ENCODE measurements at places on chromosomes 3 and 15. TPM values are rescaled to one million over a fixed set of nuclear protein-coding genes. Genes with fewer than 3 reads are reported as not detected.

GRCh38 chr3:104279617-104280016 lies 1087.1 kb upstream of the ALCAM start:
- peaks cover 12% of the 10 kb centered on the region for H3K36me3 ChIP-seq
- no peaks in the 10 kb centered on the region for H3K27me3 ChIP-seq
- H3K27ac ChIP-seq: no peak overlapping the region
- no peak for DNase-seq

DNA sequence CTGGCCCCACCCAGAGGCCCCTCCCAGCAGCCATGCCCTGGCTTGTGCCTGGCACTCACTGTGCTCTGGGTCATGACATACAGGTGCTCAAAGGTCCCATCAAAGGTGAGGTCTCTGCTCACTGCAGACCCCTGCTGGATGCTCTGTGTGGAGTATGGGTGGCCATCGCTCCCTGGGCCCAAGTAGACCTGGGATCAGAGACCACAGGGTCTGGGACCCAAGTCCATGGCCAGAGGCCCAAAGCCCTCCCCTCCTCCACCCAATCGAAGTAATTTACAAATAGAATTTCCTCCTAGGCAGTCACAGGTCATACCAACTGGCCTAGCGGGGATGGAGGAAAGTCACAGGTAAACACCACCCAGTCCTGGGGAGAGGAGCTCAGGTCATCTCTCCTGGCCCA lies 7.6 kb downstream of the PLXNB1 start:
- no peaks in the 10 kb centered on the region for H3K27me3 ChIP-seq
- H3K4me3 ChIP-seq: no peak overlapping the region
- H3K4me1 ChIP-seq: no peaks in the 10 kb centered on the region

GRCh38 chr3:167396075-167396474 lies 16.0 kb upstream of the ZBBX start:
- no peaks in the 10 kb centered on the region for H3K4me1 ChIP-seq
- no peak overlapping the region for H3K27ac ChIP-seq
- peaks cover 8% of the 10 kb centered on the region for H3K27me3 ChIP-seq
- H3K4me3 ChIP-seq: no peak overlapping the region
- no peak for DNase-seq

DNA sequence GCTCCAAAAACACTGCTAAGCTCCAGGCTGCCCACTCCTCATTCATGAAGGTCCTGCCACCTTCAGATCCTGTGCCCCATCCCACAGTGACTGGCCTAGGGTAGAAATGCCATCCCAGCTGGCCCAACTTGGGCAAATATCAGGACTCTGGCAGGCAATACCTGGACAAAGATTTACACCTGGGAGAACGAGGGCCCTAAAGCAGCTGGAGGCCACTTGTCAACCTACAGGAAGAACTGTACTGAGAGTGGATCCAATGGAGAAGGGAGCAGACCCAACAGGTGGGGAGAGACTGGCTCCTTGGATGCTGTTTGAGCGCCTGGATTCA lies 57.1 kb upstream of the GATA2 start:
- H3K27me3 ChIP-seq: peaks cover 36% of the 10 kb centered on the region
- no peaks in the 10 kb centered on the region for H3K36me3 ChIP-seq
- H3K4me3 ChIP-seq: no peak overlapping the region
- H3K4me1 ChIP-seq: no peaks in the 10 kb centered on the region
- no peak overlapping the region for H3K27ac ChIP-seq

Gene BCL2A1
- 17.3 TPM for total RNA-seq

DNA sequence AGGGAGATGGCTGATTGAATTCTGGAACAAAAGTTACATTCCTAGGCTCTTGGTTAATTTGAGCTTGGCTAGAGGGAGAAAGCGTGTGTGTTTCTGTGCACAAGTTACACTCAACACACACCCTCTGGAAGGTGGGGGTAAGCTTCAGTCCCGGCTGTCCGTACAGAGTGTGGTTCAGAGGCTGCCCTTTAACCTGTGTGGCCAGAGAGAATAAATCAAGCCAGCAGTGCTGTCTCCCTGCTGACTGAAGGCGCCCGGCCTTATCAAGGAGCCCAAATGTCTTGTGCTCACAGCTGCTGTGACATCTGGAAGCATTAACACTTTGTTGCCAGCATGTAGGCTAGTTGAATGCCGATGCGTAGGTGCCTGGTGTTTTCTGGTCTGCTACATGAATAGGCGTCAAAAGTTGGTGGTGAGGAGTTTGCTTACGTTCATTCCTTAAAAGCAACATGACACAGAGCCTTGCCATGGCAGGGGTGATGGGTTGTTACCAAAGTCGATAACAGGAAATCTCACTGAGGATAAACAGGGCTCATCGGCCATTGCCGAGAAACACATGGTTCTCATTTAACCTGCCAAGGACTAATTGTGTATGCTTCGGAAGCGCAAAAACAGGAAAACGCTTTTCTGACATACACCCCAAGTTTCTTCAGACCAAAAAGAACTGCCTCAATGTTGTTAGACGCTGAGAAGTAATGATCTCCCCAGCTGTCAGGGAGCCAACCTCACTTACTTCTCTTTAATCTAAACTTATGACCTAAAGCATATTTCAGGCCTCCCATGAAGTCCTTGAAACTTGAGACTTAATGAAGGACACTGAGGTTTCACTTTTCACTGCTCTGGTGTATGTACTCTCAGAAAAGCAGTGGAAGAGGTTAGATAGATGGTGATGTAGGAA lies 95.8 kb upstream of the CTDSPL start:
- no peaks in the 10 kb centered on the region for H3K36me3 ChIP-seq
- no peak overlapping the region for H3K27ac ChIP-seq
- H3K27me3 ChIP-seq: peaks cover 7% of the 10 kb centered on the region

Gene AGTR1
- total RNA-seq: not detected

DNA sequence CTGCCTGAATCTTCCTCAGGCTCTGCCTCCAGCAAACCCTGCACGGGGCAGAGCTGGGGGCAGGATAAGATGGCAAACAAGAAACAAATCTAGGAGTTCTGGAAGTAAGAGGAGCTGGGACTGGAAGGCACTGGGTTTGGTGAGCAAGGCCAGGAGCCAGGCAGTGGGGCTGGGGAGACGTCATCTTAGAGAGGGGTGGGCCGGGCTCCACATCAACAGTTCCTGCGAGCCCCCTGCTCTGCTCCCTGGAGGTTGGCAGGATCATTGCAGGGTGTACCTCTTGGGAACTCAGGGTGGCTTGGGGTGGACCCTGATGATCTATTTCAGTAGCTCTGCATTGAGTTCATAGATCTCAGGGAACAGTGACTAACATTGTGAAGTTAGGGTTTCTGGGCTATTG lies 87.3 kb upstream of the PRR23E start:
- H3K36me3 ChIP-seq: no peaks in the 10 kb centered on the region
- peaks cover 6% of the 10 kb centered on the region for H3K27me3 ChIP-seq
- H3K4me1 ChIP-seq: no peaks in the 10 kb centered on the region
- no peak overlapping the region for H3K27ac ChIP-seq
- no peak for DNase-seq

DNA sequence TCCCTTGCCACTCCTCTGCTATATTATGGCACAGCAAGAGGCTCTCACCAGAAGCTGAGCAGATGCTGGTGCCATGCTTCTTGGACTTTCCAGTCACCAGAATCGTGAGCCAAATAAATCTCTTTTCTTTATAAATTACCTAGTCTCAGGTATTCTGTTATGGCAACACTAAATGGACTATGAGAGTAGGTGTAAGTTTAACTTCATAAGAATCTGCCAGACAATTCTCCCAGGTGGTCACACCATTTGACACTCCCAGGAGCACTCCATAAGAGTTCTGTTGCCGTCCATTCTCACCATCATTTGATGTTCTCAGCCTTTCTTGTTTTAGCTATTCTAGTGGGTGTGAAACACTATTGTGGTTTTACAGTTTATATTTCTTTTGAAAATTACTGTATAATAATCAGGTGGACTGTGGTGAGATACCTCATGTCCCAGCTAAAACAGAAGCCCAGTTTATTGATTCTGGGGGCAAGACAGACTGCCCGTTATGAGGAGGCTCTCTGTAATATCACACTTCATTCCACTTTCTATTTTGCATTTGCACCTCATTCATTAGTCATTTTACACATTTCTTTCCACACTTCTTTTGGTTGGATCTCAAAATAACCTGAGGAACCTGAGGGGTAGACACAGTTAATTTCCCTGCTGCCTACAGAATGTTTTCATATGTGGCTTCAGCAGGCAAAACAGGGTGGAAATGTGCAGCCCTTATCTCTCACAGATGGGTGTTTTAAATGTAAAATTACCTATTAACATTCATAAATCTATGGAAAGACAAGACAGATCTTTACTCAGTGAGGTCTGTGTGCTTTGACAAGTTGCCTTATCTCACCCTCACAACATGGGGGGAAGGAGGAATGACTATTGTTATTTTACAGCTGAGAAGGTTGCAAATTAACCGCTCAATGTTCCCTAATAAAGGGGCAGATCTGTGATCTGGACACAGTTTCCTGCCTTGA lies 42.1 kb downstream of the CDCP1 start:
- peak overlapping the region; percentile 7 for H3K27ac ChIP-seq
- no peak for DNase-seq
- H3K27me3 ChIP-seq: peaks cover 26% of the 10 kb centered on the region

Gene SUSD5
- total RNA-seq: not detected

Gene CD200
- total RNA-seq: 0.36 TPM

DNA sequence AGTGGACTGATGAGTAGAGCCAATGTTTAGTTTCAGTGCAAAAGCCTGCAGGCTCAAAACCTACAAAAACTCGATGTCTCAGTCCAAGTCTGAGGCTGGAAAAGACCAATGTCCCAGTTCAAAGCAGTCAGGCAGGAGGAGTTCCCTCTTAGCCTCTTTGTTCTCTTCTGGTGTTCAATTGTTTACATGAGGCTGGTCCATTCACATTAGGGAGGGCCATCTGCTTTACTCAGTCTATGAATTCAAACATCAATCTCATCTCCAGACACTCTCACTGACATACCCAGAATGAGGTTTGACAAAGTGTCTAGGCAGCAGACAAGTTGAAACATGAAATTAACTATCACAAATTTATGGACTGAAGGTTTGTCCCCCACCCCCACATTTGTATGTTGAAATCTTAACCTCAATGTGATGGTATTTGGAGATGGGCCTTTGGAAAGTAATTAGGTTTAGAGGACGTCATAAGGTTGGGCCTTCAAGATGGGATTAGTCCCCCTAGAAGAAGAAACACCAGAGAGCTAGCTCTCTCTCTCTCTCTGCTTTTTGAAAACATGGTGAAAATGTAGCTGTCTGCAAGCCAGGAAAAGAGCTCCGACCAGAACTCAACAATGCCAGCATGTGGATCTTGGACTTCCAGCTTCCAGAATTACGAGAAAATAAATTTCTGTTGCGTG lies 438.5 kb upstream of the RGMA start:
- H3K36me3 ChIP-seq: no peaks in the 10 kb centered on the region
- peaks cover 26% of the 10 kb centered on the region for H3K27me3 ChIP-seq
- H3K27ac ChIP-seq: no peak overlapping the region
- H3K4me1 ChIP-seq: no peaks in the 10 kb centered on the region
- no peak for DNase-seq

DNA sequence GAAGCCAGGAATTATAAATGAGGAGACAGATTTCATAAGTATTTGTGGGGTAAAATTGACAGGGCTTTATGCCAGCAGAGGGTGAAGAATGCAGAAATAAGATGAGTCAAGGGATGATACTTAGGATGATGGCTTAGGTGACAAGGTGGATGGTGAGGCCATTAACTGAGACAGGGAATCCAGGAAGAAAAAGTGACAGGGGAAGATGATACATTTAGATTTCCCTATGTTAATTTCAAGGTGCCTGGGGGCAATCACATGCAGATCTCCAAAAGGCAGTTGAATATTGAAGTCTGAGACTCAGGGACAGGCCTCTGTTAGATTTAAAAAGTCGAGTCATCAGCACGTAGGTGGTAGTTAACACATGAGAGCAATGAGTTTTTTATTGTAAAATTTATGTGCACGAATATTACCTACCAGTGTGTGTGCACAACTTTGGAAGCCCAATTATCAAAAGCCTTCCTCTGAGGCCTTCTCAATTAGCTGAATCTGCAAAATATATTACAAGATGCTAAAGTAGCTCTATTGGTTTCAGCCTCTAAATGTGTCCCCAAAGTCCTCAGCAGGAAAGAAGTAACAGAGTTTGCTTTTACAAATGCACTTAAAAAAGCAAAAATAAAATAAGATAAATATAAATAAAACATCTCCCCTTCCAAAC lies 67.9 kb upstream of the CHL1 start:
- H3K27me3 ChIP-seq: no peaks in the 10 kb centered on the region
- DNase-seq: no peak
- no peak overlapping the region for H3K4me3 ChIP-seq
- no peak overlapping the region for H3K27ac ChIP-seq

Gene SLC22A13
- total RNA-seq: 1.8 TPM

- peak overlapping the region; percentile 65 for H3K4me3 ChIP-seq
- no peak overlapping the region for H3K27ac ChIP-seq
- peaks cover 15% of the 10 kb centered on the region for H3K27me3 ChIP-seq
Observed at GRCh38 chr3:13932578-13933295, 52.9 kb upstream of the WNT7A start.

- H3K4me1 ChIP-seq: peaks cover 72% of the 10 kb centered on the region
- peak overlapping the region; percentile 22 for H3K4me3 ChIP-seq
- no peaks in the 10 kb centered on the region for H3K27me3 ChIP-seq
- no peak for DNase-seq
- H3K27ac ChIP-seq: no peak overlapping the region
- H3K36me3 ChIP-seq: no peaks in the 10 kb centered on the region
Observed at GRCh38 chr15:63893866-63894661, 60.3 kb upstream of the HERC1 start.

Gene LSMEM2
- total RNA-seq: not detected

Gene P2RY12
- total RNA-seq: not detected

GRCh38 chr3:173891272-173892100 lies 493.9 kb downstream of the NLGN1 start:
- no peak overlapping the region for H3K27ac ChIP-seq
- H3K27me3 ChIP-seq: no peaks in the 10 kb centered on the region
- no peak overlapping the region for H3K4me3 ChIP-seq

DNA sequence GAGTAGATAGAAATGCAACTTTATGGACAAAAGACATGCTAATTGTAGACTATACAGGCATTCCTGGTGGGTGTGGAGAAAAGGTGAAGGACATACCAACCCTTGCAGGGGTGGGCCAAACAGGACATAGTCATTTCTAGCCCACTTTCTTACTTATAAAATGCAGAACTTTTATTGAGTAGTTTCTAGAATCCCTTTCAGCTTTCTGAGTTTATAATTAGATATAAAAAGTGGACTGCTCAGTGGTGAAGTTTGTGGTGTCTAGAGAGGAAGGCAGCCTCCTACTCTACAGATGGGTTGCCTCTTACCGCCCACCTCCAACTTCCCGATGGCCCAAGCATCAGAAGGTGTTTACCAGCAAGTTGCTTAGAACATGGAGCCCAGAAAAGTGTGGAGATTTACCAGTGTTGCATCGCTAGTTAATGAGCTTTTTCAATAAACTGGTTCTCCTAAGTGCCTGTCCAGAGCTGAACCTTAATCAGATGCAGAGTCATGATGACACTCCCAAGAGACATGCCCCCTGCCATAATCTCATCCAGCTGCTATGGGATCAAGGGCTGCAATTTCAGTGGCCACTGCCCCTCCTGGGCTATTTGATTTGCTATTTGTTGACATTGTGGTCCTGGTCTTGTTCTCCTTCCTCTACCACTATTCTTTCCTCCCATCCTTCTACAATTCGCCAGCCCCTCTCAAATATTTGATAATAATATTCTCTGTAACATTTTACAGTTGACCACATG lies 77.5 kb upstream of the STRIT1 start:
- H3K27me3 ChIP-seq: peaks cover 5% of the 10 kb centered on the region
- DNase-seq: no peak
- H3K36me3 ChIP-seq: no peaks in the 10 kb centered on the region
- H3K4me3 ChIP-seq: no peak overlapping the region
- no peak overlapping the region for H3K27ac ChIP-seq
- no peaks in the 10 kb centered on the region for H3K4me1 ChIP-seq

- no peaks in the 10 kb centered on the region for H3K36me3 ChIP-seq
Observed at GRCh38 chr3:108312656-108313055, 16.3 kb downstream of the HHLA2 start.
